Mesenteric fat pad (tissue), 1 donor: ENCODE measurements at places on chromosomes 2 and 18. TPM values are rescaled to one million over a fixed set of nuclear protein-coding genes. Genes with fewer than 3 reads are reported as not detected.

Gene HAAO
- total RNA-seq: 2.8 TPM

- DNase-seq: no peak
These were observed 1588.9 kb upstream of the TMEFF2 start for GRCh38 chr2:193783681-193784080.

DNA sequence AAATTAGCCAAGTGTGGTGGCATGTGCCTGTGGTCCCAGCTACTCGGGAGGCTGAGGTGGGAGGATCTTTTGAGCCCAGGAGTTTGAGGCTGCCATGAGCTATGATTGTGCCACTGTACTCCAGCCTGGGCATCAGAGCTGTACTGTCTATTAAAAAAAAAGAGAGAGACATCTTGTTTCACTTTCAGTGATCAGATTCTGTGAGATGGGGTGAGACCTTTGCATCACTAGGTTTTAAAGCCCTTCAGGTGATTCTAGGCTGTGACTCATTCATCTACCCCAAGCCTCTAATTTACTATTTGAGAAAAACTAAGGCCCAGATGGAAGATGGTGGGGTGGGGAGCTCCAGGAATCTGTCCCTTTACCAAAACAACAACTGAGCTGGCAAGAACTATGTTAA is 7.1 kb downstream of the C2orf92 start:
- no peak for DNase-seq

GRCh38 chr2:219492575-219492974 is 6.1 kb upstream of the GMPPA start:
- DNase-seq: no peak

Gene CNTNAP5
- not detected for total RNA-seq

Gene PLGLB2
- total RNA-seq: 0.93 TPM

- DNase-seq: peak; percentile 85
These were observed 177.3 kb downstream of the AGAP1 start for GRCh38 chr2:235670974-235671787.

DNA sequence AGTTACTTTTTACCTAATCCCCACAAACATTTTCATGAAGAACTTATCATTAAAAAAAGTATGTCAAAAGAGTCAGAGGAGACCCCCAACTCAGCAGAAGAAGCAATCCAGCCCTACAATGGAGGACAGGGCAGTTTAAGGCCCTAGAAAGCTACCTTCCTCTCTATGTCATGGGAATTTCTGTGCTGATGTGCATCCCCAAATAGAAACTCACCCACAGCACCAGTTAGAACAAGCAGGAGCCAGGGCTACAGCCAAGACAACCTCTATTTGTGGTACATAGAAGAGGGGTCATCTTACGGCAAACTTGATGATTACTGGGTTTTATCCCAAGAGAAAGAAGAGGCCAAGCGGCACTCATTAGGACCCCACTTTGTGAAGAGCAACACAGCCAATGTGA is 160.9 kb upstream of the CCDC150 start:
- no peak for DNase-seq

- DNase-seq: no peak
These were observed 29.9 kb downstream of the PELI1 start for GRCh38 chr2:64114063-64114911.

- no peak for DNase-seq
These were observed 23.8 kb upstream of the EFHD1 start for GRCh38 chr2:232609607-232610006.

DNA sequence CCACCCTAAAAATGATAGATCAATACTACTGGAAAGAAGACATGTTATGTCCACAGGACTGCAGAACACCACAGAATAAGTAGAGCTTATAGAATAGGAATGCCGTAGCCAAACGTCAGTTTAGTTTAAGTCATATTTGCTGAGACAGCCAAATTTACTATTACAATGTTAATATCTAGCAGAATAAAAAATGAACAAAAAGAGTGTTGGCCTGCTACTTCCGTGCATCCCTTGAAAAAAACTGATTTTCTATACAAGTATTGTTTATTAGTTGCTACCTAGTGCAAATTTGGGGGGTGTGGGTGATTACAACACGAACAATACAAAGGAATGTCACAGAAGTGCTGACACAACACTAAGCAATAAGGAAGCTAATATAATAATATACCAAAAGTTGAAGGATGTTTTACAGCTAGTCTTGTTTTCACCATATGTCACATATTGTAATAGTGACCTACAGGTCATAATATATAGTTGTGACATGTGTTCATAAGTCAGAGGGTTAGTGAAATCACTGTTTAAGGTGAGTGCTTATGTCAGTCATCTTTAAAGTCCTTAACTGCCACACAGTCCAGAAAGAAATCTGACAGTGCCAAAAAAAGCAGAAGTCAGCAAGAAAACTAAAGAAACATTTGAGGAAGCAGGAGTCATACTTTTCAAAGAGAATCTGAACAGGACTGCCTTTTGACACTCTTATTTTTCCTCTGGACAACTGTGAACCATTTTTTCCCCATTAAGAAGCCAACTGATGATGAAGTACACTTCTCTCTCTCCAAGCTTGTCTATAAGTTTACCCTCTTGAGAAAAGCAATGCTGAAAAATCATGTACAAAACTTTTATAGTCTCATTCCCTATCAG is 376.4 kb downstream of the ZEB2 start:
- no peak for DNase-seq

DNA sequence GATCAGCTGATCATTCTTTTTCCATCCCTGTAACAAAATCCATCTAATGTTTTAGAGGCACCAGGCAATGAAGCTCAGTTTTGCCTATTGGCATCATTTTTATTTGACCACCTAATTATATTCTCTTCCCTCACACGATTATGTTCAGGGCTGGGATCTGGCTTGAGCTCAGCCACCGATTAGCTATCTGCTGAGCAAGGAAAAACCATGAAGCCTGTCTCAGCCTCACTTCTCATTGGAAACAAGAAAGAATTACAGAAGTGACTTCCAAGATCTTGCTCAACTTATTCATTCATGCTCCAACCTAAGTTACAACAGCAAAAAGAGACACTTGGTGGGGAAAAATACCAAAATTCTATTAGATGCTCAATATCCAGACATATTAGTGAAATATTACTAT is 139.0 kb upstream of the SH3BP4 start:
- no peak for DNase-seq

- no peak for DNase-seq
These were observed 207.7 kb downstream of the TNS1 start for GRCh38 chr2:217795067-217795466.
